ENCODE measurements at places on chromosomes 1 and 21.
A peak's percentile ranks its signal among the peaks of the same experiment; 100 is the strongest.

DNA sequence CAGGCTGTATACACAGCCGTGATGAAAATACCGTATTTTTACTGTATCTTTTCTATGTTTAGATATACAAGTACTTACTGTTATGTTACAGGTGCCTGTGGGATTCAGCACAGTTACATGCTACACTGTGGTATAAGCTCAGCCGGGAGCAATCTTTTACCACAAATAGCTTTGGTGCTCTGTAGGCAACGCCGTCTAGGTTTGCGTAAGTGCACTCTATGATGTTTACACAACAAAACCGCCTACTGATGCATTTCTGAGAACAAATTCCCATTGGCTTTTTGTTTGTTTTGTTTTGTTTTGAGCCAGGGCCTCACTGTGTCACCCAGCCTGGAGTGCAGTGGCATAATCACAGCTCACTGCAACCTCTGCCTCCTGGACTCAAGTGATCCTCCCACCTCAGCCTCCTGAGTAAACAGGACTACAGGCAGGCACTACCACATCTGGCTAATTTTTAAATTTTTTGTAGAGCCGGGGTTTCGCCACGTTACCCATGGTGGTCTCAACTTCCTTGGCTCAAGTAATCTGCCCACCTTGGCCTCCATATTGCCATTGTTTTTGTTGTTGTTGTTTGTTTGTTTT, 81.0 kb downstream of the SCCPDH start:
- DNase-seq = no peak

DNA sequence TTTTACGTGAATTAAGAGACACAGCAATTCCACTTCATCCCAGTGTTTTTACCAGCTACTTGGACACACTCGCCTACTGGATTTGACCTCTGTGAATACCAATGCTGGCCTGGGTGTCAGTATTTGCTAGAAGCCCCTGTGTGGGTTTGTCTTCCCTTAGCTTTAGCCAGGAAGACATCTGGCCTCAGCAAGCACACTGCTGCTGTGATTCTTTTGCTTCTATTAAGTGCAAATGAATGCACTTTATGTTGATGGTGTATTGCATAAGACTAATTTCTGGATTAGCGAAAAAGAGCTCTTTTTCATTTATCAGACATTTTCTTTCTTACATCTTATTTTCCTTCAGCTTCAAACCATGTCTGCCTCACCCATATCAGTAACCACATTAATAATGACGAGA, 140.0 kb downstream of the CHRM3 start:
- no peak for DNase-seq

DNA sequence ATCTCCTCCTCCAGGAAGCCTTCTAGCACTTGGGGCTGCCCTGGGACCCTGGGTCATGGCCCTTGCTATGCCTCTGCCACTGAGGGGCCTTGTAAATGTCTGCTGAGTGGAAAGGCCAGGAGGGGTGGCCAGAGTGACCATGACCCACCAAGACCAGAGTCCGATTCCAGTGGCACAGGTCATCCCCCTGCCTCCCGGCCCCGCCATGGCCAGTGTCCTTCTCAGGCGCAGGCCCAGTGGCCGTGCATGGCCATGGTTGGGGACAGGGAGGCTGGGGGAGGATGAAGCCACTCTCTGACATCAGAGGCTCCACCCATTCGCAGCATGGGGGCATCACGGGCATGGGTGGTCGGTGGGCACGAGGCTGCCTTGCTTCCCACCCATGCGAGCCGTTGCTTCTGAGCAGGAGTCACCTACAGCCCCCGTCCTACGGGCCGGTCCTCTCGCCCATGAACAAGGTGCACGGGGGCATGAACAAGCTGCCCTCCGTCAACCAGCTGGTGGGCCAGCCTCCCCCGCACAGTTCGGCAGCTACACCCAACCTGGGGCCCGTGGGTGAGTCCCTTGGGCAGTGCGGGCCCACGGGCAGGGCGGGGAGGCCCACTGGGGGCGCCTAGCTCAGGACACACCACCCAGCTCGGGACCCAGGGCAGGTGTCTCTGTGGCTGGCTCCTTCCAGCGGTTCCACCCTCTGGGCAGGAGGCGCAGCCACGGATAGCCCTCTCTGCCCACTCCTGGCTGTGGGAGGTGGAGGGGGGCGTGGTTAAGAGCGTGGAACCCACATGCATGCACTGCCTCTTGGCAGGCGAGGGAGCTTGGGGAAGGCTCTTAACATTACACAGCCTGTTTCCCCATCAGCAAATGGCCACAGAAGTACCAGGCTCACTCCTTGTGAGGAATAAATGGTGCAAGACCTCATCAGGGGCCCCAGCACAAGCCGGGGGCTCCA, 22.4 kb upstream of the CCDC27 start:
- DNase-seq = no peak

GRCh38 chr1:151282883-151283725, 1.0 kb downstream of the ZNF687 start:
- no peak for DNase-seq

- peak; percentile 7 for DNase-seq
Observed at GRCh38 chr1:235423214-235423652, 56.0 kb downstream of the TBCE start.

GRCh38 chr1:184161071-184161698, 109.7 kb downstream of the TSEN15 start:
- DNase-seq = peak; percentile 26

- no peak for DNase-seq
Observed at GRCh38 chr1:171867236-171867635, 25.9 kb downstream of the DNM3 start.

DNA sequence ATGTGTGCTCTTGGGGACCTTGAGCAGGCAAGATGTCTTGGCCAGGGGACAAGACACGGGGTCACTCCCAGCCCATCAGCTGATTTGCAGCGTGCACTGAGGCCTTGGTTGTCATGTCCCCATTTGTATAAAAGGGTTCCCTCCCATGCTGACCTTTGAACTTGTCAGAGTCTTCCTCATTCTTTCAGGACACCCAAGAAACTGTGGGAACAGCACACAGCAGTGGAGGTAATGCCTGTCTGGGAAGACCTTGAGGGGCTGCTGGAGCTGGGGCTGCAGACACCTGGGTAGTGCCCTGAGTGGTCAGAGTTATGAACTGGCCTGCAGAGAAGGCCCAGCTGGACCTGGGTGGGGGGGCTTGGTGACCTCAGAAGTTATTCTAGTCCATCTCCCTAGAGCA, 46.4 kb downstream of the FAAH start:
- no peak for DNase-seq
